NCI-H69 (cell line): ENCODE measurements at places on chromosomes 4 and X.

DNA sequence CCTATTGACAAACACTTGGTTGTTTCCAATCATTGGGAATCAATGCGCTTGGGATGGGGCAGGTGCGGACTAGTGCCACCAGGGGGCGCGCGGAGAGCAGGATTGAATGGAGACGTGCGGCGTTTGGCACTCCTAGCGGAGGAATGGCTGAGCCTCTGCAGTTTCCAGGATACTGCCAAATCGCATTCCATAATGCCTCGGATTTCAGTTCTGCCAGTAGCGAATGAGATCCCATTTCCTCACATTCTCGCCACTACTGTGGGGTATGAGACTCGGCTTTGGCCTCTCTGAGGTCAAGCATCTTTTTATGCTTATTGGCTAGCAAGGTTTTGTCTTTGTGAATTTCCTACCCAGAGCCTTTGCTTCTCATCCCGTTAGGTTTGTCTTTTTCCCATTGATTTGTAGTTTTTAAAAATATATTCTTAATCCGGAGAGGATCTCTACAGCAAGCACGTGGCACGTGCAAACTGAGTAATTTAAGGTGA is 28.7 kb downstream of the CLDN34 start:
- peak; percentile 85 for DNase-seq

DNA sequence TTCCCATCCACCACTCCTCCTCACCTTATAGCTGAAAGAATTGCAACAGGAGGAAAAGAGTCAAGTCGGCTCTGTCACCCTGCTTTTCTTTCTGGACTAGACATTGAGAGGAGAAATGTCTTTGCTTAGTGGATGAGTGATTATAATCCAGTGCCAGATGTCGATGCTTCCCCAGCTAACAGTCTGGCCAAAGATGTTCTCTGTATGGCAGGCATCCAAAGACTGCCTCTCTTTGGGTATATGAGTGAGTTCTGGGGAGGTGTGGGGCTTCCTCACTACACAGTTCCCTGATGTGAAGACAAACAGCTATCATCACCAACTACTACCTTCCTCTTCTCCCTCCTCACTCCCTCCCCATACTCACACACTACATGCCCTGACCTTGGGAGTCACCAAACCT is 90.9 kb downstream of the COMMD8 start:
- DNase-seq: no peak

DNA sequence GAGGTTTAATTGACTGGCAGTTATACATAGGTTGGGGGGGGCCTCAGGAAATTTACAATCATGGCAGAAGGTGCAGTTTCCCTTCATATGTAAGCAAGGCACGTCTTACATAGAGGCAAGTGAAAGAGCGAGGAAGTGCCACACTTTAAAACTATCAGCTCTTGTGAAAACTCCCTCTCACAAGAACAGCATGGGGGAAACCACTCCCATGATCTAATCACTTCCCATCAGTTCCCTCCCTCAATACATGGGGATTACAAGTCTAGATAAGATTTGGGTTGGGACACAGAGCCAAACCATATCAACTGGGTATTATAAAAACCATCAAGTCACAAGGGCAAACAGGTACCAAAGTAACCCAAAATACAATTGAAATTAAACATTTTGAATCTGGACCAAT is 182.0 kb upstream of the FAT4 start:
- DNase-seq: no peak

GRCh38 chrX:69066021-69066757 is 99.1 kb downstream of the PJA1 start:
- peak; percentile 72 for DNase-seq

- no peak for DNase-seq
Measured at GRCh38 chr4:23855912-23856605, 33.8 kb downstream of the PPARGC1A start.

DNA sequence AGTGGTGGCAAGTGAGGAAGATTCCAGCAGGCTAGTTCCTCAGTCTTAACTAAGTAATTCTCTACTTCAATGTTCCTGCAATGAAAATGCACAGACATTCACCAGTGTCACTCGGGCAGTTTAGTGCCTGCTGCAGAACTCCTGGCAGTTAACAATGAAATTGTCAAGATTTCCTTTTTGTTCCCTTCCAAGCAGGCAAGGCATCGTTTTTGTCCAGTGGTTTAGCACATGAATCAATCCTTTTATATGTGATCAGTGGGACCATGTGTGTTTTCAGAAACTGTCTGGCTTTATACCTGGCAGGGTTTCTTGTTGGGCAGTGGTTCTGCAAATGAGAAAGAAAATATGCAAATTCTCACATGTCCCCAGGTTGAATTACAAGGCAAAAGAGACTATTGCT is 122.2 kb downstream of the GBA3 start:
- DNase-seq: no peak

- peak; percentile 82 for DNase-seq
Measured at GRCh38 chr4:88613417-88613875, 21.2 kb downstream of the HERC3 start.

DNA sequence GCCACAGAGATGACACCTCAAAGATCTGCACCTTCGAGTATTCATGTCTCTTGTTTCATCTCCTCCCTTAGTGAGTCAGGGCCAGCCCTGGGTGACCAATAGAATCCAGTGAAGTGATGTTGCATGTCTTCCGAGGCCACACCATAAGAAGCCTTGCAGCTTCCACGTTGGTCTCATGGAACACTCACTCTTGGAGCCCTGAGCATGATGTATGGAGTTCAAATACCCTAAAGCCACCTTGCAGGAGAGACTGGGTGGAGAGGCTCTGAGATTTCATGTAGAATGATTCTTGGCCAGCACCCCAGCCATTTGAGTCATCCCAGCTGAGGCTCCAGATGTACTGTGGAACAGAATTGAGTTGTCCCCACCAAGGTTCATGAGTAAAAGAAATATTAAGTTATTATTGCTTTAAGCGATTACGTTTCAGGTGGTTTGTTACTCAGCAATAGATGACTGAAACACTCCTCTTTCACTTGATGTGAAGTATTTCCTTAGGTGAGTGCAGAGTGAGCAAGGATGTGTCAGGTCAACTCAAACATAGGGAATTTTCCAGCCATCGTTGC is 5.0 kb upstream of the RP2 start:
- DNase-seq: no peak

- DNase-seq: no peak
Measured at GRCh38 chr4:21045119-21045518, 344.9 kb downstream of the PACRGL start.

- no peak for DNase-seq
Measured at GRCh38 chr4:20256381-20256881, 4.7 kb downstream of the SLIT2 start.

DNA sequence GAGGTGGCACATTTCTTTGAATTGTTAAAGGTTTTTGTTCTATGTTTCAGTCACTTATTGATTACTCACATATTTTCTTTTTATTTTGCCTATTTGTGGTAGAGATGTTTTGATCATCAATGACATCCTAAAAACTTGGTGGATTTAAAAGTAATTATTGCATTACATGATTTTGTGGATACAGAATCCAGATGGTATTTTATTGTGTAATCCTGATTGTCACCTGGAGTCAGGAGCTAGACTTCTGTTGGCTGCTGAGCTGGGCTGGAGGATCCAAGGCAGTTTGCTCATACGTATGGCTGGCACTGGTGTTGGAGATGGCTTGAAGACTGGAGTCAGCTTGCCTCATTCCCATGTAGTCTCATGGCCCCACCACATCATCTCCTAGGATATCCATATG is 1009.6 kb upstream of the PCDH7 start:
- no peak for DNase-seq

GRCh38 chrX:103002576-103002975 is 61.4 kb downstream of the BEX1 start:
- DNase-seq: no peak

DNA sequence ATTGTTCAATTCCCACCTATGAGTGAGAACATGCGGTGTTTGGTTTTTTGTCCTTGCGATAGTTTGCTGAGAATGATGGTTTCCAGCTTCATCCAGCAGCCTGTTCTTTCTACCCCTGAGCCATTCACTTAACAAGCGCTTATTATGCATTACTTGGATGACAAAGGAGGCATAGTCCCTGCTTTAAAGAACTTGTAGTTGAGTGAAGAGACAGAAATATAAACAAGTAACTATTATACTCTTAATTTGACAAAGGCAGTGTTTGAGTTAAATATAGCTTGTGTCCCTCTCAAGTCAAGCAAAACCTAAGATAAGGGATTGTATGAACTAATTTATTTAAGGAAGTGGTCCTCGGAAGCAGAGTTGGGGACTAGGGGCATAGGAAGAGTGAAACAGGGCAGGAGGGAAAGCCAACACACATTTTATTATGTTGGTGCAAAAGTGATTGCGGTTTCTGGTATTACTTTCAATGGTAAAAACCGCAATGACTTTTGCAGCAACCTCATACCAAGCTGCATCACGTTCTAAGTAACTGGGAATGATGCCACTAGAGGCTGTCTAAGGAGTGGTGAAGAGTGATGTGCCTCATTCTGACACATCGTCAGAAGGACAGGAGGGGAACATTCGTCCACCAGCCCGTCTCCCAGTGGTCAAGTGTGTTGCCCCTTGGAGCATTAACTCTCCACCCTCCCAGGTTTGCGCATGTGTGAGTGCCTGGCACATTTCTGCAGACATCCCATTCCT is 41.8 kb downstream of the QDPR start:
- DNase-seq: no peak

DNA sequence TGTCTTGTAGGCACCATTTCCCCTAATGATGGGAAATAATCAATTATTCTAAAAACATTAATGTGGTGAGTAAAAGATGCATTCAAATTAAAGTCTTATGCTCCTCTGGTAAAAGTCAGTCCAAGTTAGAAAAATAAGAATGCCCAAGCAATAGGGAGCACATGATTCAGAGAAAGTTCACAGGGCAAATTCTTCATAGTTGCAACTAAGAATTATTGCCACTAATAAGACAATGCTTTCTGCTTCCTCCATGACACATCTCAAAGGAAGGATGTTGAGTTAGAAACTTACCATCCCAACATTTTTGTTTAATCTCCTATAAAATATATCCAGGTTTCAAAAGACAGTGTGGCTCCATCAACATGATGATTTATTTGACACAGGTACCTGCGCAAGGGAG is 26.3 kb downstream of the PHOX2B start:
- no peak for DNase-seq

DNA sequence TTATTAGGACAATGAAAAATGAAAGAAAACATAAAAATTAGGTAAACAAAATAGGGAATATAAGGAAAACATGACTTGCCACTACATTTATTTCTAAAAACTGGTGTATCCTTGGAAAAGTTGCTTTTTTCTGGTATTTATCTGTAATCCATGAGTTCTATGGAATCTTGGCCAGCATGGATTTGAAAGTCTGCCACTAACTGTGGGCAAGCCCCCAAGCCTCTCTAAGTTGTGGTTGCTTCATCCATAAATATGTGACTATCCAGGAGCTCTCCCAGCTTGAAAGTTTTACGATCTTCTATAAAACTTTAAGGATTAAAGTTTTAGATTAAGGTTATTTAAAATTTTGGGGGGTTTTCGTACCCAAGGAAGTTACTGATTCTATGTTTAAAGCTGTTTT is 21.8 kb downstream of the RPS6KA3 start:
- no peak for DNase-seq

DNA sequence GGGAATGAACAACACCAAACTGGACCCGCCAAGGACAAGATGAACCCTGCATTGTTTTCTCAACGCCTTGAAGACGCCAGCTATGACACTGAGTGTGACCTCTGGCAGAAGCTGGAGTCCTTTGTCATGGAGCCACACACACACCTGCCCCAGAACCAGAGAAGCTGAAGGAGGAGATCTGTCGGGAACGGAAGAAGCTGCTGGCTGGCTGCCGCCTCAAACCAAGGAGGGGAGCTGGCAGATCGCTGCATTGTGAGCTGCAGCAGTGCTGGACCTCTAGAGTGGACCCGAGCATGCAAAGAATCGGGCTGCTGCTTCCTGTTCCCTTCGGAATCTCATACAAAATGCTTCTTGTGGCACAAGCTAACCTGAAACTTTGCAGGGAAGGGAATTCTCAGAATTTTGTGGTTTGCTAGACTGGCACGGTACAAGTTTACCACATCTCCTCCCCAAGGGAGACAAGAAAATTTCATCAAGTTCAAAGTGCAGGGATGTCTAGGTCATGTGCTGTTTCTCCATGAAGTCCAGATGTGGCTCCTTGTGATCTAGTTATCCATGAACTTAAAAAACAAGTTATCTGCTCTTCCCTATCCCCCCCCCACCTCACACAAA is 23.4 kb upstream of the GLRB start:
- DNase-seq: no peak

DNA sequence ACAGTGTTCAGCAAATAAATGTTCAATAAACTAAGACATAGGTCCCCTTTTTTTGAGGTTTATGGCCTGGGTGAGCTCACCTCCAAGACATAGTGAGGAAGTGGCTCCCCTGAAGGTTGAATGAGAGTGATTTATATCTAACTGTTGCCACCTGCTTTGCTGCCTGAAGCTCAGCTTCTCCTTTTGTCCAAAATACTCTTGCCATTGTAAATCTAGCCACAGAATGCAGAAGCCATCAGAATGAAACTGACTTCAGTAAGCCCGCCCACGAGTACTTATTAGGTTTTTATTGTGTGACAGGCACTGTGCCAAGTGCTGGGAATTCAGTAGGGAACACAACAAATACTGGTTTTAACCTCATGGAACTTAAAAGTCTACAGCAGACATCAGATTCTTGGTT is 18.0 kb downstream of the SPINK2 start:
- no peak for DNase-seq

DNA sequence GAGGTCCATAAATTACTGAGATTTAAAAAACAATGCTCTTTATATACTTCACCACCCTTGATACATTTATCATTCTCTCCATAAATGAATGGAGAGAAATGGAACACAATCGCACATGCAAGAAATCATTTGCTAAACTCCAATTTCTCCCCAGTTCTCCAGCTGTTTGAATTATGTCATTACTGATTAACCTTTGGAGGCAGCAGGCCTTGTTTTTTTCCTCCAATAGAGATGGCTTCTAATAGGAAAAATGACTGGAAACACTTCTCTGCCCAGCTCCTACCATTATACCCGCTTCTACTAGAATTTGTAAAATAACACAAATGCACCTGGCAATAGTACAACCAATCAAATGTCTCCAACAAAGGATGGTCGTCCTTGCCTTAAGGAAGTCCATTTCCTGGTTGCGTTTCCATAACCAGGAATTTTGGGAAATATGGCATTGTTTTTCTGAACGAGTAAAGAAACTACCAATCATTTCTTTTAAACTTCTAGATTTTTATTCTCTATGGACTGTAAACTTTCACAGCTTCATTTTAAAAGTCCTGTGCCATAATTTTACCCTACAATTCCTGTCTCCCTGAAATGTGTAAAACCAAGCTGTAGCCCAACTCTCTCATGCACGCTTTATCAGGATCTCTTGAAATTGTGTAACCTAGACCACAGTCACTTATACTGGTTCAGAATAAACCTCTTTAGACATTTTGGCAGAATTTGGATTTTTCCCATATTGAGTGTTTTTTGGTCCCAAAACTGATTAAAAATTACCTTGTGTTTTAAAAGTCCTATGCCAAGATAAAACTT is 60.1 kb downstream of the APBB2 start:
- no peak for DNase-seq

GRCh38 chrX:110678591-110678990 is 117.0 kb downstream of the CHRDL1 start:
- peak; percentile 17 for DNase-seq

GRCh38 chr4:115844180-115844579 is 730.8 kb upstream of the NDST4 start:
- DNase-seq: peak; percentile 23

- DNase-seq: no peak
Measured at GRCh38 chr4:101286663-101287062, 60.7 kb downstream of the PPP3CA start.

GRCh38 chrX:77668391-77669237 is 117.4 kb downstream of the ATRX start:
- DNase-seq: no peak
